Breast epithelium (tissue), 4 donors: ENCODE measurements at places on chromosomes 2 and 18. TPM values are rescaled to one million over a fixed set of nuclear protein-coding genes. Genes with fewer than 3 reads are reported as not detected.

DNA sequence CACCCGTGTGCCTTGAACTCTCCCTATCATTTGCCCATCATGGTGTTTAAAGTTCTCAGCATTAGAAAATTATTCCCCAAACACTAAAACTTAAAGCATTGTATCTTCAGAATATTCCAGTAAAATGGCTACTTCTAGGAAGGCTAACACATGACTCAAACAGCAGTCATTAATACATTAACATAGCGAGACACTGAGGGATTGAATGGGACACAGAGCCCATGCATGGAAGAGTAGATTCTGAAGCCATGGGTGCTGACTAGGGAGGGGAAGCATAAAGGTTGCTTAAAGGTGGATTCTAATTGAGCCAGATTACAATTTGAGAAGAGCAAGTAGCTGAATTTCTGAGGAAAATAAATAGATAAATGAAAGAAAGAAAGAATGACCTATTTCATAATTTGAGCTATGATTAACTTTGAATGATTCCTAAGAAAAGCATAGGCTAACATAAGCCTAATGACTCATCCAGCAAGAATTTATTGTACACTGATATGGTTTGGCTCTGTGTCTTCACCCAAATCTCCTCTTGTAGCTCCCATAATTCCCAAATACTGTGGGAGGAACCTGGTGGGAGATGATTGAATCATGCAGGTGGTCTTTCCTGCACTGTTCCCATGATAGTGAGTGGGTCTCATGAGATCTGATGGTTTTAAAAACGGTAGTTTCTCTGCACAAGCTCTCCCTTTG is 79.8 kb upstream of the PIK3C3 start:
- DNase-seq, result no peak

- no peak for DNase-seq
These were observed 1.8 kb downstream of the DSC3 start for GRCh38 chr18:31040686-31041270.

The MEIS1 gene
- total RNA-seq, result 37.0 TPM

The HAUS1 gene
- total RNA-seq, result 44.9 TPM

DNA sequence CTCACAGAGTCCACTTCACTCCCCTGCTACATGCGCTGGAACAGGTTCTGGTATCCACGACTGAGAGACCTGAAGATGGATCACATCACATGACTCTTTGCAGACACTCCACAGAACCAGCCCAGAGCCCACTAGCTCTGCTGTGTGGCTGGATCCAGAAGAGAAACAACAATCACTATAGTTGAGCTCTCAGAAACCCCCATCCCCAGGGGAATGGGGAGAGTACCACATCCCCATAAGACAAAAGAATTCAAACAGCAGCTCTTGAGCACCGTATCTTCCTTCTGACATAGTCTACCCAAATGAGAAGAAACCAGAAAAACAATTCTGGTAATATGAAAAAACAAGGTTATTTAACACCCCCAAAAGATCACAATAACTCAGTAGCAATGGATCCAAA is 76.4 kb downstream of the ZSWIM2 start:
- no peak for DNase-seq

DNA sequence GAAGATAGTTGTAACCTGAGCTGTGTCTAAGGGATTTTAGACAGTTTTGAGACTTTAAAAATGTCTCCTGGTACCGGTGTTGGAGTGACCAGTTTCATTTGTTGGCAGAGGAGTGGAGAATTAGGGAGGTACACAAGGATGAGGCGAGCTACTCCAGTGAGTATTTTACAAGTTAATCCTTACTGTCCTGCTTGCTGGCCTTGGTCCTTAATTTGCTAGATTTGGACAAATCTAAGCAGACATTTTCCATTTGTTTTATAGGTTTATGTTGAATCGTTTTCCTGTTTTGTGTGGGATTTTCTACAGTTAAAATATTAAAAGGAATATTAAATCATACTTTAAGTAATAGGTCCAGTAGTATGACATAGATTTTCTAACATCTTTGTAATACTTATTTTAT is 101.8 kb downstream of the ZNF407 start:
- no peak for DNase-seq

The PRKRA gene
- 73.9 TPM for total RNA-seq

GRCh38 chr2:220192994-220193753 is 565.7 kb downstream of the SLC4A3 start:
- DNase-seq, result no peak

DNA sequence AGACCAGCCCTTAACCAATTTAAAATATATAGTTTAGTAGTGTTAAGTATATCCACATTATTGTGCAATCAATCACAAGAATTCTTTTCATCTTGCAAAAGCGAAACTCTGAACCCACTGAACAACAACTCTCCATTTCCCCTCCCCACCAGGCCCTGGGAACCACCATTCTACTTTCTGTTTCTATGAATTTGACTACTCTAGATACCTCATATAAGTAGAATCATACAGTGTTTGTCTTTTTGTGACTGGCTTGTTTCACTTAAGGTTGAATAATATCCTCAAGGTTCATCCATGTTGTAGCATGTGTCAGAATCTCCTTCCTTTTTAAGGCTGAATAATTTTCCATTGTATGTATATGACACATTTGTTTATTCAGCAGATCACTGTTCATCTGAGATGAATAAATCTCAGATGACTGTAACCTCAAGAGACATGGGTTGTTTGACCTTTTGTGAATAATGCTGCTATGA is 8.1 kb upstream of the SOS1 start:
- DNase-seq, result no peak

The SLC9A2 gene
- 0.98 TPM for total RNA-seq

The ACMSD gene
- 0.59 TPM for total RNA-seq

The LRATD1 gene
- total RNA-seq, result 4.9 TPM

The DYSF gene
- total RNA-seq, result 4.8 TPM

GRCh38 chr2:236579048-236579745 is 9.6 kb downstream of the ACKR3 start:
- DNase-seq, result no peak

The LRRTM4 gene
- 1.6 TPM for total RNA-seq

GRCh38 chr18:62732617-62733016 is 17.3 kb downstream of the PHLPP1 start:
- DNase-seq, result no peak

GRCh38 chr18:45378308-45378707 is 237.0 kb upstream of the SLC14A2 start:
- DNase-seq, result no peak

DNA sequence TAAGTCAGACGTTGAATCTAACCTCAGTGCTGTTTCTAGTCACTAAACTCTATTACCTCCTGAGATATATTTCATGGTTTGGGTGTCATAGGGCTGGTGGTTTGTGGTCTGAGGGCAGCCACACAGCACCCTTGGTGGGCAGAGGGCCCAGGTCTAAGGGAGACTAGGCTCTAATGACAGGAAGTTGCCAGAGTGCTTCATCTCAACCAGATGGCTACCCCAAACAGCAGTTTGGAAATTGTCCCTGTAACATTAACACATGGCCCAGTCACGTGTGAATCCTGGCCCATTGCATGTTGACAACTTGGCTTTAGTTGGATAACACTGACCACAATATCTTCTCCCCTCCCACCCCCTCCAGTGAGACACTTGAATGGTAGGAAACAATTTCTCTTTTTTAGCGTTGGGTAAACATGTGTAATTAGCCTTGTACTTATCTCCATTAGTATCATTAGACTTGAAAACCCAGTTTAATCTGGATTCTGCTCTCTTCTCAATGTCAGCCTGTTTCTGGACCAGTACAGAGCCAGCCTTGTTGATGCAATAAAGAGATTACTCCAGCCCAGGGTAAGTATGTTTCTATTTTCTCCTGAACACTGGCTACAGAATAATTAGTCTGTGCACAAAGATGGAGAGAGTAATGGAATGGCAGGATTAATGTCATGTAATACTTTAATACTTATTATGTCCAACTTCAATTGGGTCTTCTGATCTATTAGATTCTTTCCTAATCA is 187.8 kb upstream of the SIX3 start:
- DNase-seq, result no peak

The AOX1 gene
- 111 TPM for total RNA-seq

DNA sequence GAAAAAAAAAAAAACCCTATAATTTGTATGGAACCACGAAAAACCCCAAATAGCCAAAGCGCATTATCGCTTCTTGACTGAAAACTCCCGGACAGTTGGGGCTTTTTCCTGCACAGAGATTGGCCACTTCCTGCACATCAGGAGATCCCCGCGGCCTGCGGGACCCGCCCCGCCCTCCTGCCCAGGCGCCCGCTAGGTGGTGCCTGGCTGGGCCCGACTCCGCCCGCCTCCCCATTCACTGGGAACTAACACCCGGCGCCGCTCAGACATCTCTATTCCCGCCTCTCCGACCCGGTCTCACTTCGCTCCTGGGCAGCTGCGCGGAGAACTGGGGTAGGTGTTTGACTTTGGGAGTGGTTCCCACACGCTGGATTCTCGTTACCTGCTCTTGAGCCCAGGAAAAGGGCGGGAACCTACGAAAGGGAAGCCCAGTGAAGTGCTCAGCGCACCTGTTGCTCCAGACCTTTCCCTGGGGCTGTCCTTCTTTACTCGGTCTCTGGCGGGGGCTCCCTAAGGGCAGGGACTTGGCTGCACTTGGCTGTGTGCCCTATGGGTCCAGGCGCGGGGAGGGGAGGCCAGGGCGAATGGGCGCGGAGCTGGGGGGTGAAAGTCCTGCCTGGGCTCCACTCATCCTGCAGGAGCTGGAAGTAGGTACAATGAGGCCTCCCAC is at the start of gene HMSD:
Gene HMSD, plus strand, starts transcription at position 234 of the 670 bp plus-strand sequence. CDS start 4,155 bp downstream, outside the sequence.
- DNase-seq, result no peak

DNA sequence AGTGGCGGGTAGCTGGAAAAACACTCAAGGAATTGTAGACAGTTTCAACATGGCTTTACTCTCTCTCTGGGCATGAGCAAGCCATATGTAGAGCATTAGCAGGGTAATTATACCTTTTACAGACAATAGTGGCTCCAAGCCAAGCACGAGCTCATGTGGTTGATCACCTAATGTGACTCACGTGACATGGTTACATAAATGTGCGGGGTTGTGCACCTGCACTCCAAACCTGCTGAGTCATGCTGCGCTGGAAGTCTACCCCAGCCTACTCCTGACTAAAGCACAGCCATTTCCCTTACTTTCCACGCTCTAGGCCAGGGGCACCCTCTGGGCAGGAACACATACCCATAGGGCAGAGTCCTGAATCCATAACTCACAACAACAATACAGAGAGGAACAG is 232.8 kb downstream of the MBD5 start:
- no peak for DNase-seq

The CUL3 gene
- total RNA-seq, result 82.3 TPM

The WDR75 gene
- total RNA-seq, result 40.0 TPM

The DSG1 gene
- total RNA-seq, result not detected

The ZAP70 gene
- 7.3 TPM for total RNA-seq

DNA sequence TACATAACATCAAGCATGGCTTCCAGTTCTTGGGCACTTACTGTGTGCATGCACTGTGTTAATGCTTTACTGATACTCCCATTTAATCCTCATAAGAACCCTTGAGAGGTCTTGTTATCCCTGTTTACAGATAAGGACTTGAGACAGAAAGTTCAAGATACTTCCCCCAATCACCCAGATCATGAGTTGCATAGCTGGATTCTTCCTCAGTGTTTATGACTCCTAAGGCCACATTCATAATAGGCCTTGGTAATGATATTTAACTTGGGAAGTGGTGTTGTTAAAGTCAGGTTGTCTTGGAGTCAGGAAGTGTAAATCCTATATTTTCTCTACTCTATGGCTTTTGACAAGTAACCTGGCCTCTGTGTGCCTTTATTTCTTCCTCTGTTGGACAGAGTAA is 22.7 kb downstream of the NOSTRIN start:
- no peak for DNase-seq

GRCh38 chr18:78596794-78597345 is 382.7 kb upstream of the SALL3 start:
- no peak for DNase-seq
